CD4-positive, CD25-positive, alpha-beta regulatory T cell (primary cell): ENCODE measurements at places on chromosomes 1 and 21.
A peak's percentile ranks its signal among the peaks of the same experiment; 100 is the strongest.

GRCh38 chr1:27416387-27417111, 24.1 kb downstream of the GPR3 start:
- DNase-seq = peak; percentile 85

DNA sequence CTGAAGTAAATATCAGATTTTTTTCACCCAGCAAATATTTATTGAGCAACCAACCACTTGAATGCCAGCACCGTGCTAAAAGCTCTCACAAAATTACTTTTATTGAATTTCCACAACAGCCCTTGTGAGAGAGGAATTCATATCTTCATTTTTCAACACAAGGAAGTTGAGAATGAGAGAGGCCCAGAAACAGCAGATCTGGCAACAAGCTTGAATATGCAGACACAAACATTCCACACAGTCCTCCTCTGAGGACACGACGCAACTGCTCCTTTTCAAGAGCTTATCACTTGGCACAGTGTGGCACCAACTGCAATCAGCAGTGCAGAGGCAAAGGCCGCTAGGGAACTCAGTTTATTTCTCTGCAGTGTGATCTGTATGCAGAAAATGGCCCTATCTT, 32.2 kb upstream of the IFNAR2 start:
- no peak for DNase-seq

DNA sequence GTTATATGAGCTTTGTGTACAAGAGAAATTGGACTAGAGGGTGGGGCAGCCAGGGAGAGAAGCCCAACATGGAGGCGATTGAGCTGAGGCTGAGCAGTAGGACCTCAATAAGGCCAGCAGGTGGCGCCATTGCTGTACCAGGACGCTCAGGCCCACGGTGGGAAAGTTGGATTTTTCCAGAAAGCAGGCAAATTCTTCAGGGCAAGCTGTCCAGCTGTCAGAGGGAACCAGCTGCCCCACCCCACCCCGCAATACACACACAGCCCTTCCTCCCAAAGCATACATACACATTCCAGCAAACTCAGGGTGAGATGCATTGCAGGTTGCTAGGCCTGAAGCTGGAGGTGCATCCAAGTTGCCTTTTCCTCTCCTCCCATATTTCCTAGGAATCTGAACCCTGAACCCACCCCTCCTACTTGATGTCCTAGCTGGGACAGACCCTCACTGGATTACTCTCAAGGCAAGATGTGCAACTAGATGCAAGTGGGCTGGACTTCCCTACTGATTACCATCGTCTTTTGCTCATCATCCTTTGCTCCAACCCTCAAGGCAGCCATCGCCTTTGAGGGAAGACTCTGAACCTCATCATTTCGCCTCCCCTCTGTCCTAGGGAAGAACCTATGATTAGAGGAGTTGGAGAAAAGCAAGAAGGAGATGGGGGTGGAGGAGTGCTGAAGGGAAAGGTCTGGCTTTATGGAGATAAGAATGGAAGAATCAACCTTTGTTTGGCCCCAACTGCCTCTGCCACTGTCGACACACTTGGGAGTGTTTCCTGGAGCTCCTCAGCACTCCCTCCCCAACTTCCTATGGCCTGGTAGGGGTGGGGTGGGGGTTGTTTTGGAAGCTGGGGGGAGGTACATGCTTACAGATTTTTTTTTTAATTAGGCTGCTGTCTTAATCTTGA, 25.5 kb downstream of the CD34 start:
- peak; percentile 67 for DNase-seq

GRCh38 chr1:204883405-204883804, 12.7 kb downstream of the NFASC start:
- DNase-seq = no peak

DNA sequence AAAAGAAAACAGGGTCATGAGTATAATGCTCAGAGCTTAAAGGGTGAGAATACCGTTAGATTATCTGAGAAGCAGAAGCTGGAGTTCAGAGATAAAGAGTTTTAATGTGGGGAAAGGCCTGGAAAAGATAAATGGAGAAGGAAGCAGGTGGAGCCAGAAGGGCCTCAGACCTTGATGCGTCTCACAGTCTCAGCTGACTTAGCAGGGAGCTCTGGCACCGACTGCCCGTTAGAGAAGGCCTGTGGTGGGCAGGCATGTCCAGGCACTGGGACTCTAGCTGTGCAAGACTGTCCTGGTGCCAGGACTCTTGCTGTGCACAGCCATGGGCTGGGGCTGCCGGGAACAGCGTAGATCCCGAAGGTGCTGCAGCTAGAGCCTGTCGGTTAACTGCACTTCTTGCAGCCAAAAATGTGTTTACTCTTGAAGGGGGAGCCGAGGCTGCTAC, 3.8 kb upstream of the SLAMF9 start:
- DNase-seq = no peak

- DNase-seq = no peak
These were observed 17.7 kb downstream of the HIPK1 start for GRCh38 chr1:113946678-113947387.

- DNase-seq = no peak
These were observed 28.6 kb upstream of the IFNAR1 start for GRCh38 chr21:33296156-33296555.

- DNase-seq = no peak
These were observed 10.9 kb downstream of the PTCH2 start for GRCh38 chr1:44832056-44832705.

GRCh38 chr1:189616893-189617292, 860.8 kb downstream of the BRINP3 start:
- no peak for DNase-seq

GRCh38 chr1:94540440-94541245, 916 bp downstream of the F3 start:
- DNase-seq = no peak

GRCh38 chr1:176733661-176734060, 270.7 kb downstream of the PAPPA2 start:
- no peak for DNase-seq

DNA sequence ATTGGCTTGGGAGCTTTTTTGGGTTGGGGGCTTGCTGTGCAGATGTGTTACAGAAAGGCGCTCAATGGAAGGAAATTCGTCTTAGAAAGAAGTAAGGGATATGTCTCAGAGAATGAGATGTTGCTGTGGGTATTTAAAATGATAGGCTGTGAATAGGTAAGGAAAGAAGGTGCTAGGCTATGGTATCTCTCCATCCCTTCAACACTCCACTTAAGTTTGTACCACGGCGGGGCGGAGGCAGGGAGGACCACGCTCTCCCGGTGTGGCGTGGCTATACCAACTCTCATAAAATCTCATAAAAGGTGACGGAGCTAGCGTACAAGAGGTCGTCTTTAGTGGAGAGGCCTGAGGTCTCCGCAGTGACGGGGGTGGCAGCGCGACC, 305 bp upstream of the RPS6KC1 start:
- no peak for DNase-seq

- DNase-seq = no peak
These were observed 136.5 kb downstream of the FGGY start for GRCh38 chr1:59433440-59433813.

GRCh38 chr21:32371913-32372314, 20.9 kb downstream of the URB1 start:
- DNase-seq = peak; percentile 10
